ENCODE measurements at places on chromosomes 1 and 21.

- DNase-seq: peak; percentile 26
Measured at GRCh38 chr21:41816583-41817165, 49.8 kb upstream of the RIPK4 start.

DNA sequence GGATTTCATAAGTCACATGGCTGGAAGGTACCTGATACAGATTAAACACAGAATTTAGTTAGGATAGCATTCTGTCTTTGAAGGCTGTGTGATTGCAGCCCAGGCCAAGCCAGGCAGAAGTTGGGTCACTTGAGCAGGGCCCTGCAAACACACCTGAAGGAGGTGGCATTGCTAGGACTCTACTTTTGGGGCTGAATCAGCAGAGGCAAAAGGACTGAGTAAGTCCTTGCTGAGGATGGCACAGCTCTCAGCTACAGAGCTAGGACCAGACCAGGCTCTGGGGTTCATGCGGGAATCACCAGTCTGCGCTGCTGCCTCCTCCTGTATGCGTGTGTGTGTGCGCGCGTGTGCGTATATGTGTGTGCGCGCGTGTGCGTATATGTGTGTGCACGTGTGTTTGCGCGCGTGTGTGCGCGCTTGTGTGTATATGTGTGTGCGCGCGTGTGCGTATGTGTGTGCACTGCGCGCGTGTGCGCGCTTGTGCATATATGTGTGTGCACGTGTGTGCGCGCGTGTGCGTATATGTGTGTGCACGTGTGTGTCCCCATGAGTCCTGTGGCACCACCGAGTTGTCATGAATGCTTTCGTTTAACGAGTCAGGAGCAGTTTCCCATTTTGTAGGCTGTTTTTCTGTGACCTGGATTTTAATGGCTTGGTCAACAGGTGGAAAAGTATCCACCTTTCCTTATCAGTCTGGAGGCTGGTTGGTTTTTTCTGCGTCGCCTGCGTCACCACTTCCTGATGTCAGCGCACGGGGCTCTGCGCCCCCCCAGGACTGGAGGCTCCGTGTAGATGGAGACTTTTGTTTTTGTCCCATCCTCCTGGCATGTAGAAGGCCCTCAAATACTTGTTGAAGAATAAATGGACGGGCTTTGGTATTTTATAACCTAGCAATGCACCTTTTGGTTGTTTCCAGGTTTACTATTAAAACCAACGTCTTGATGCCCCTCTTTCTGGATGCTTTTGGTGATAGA lies 34.7 kb downstream of the ADARB1 start:
- no peak for DNase-seq

GRCh38 chr1:216523449-216524190 lies 100.4 kb upstream of the USH2A start:
- DNase-seq: no peak

- no peak for DNase-seq
Measured at GRCh38 chr21:41965045-41965444, 11.2 kb upstream of the C2CD2 start.

- no peak for DNase-seq
Measured at GRCh38 chr1:212078826-212079225, 43.3 kb downstream of the DTL start.

DNA sequence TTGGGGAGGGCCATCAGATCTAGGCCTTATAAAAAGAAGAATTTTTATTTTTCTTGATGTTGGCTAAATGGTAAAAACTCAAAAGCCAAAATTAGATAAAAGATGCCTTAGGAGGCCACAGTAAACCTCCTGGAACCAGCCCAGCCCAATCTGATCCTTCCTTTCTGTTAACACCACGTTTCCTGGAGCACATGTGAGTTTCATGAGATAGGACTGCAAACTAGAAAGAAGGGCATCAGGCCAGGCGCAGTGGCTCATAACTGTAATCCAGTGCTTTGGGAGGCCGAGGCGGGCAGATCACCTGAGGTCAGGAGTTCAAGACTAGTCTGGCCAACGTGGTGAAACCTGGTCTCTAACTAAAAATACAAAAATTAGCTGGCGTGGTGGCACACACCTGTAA lies 6.7 kb downstream of the HSF2BP start:
- DNase-seq: no peak

- no peak for DNase-seq
Measured at GRCh38 chr21:33075128-33075527, 5.2 kb downstream of the OLIG1 start.

DNA sequence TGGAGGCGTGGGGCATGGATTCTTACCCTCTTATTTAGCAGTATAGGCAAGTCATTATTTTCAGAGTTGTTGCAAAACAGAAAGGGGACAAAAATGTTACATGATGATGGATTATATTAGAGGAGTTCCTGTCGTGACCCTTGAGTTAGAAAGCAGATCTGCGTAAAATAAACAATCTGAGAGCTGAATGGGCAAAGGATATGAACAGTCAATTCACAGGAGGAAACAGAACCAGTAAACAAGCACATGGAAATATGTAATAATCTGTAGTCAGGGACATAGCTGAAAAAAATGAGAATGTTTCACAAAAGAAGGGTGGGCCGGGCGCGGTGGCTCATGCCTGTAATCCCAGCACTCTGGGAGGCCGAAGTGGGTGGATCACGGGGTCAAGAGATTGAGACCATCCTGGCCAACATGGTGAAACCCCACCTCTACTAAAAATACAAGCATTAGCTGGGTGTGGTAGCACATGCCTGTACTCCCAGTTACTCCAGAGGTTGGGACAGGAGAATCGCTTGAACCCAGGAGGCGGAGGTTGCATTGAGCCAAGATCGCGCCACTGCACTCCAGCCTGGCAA lies 20.9 kb downstream of the RCAN1 start:
- DNase-seq: no peak

DNA sequence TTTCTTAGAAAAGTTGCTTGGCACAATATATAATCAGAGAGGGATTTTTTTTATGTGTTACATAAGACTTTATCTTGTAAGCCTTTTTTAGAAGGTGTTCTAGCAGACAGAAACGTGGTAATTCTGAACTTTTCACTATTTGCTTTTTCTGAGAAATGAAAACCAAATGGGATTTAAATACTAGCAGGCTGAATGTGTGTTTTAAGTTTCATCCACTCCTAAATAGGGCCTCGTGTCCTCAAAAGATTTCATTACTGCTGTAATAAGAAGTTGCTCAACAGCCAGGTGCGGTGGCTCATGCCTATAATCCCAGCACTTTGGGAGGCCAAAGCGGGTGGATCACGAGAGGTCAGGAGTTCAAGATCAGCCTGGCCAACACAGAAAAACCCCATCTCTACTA lies 44.7 kb upstream of the FMO2 start:
- no peak for DNase-seq

DNA sequence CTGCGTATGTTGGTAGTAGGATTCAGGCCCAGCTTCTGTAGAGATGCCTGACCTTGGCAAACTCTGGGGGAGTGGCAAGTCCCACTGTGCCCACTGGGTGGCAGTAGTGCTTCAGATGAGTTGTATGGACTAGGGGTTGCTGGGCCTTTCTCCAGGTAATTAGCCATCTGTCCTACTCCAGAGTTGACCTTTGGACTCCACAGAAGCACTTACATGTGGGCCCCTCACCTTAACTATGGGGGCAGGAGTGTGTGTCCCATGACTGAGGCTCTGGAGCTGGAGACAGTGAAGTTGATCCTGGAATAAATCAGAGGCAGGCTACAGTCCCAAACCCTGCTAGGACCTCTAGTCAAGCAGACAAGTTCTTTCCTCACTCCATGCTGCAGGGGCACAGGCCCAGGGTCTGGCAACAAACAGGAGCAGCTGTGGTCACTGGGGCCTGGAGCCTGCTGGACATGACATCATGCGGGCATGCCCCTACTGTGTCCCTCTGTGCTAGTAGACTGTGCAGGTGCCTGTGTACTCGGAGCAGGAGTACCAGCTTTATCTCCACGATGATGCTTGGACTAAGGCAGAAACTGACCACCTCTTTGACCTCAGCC lies 4.6 kb downstream of the DMAP1 start:
- DNase-seq: peak; percentile 30

DNA sequence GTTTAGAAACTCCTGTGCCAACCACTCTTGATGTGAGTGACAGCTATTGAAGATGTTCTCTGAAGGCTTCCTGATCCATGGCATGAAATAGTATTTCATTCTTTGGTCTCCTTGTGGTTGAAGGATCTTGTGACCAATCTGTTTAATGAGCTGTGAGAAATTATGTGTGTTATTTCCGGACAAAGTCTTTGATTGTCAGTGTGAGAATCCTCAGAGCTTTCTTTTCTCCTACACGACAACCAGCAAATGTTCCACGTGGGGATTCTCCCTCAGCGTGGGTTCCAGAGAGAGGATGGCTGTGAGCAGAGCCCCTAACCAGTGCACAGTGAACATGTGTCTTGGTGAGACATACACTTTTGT lies 45.0 kb upstream of the HOOK1 start:
- DNase-seq: no peak

DNA sequence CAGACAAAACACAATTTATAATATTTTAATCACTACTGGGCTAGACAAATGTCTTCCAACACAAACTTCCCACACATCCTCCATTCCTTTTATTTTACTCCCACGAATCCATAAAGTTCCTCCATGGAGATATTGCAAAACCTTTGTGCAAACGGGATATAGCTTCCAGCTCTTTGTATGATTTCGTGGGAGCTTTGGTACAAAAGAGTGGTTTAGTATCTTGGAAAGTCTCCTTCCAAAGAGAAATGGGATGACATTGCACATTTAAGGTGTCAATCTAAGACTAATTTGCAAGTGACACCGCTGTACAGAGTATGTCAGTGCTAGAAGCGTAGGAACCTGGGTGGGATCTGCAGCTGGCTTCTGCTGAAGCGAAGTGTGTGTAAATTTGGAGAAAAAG lies 455.2 kb upstream of the RUNX1 start:
- DNase-seq: no peak

- DNase-seq: no peak
Measured at GRCh38 chr1:221692643-221693042, 49.2 kb downstream of the DUSP10 start.

GRCh38 chr1:76659171-76659940 lies 207.9 kb upstream of the ST6GALNAC5 start:
- no peak for DNase-seq

GRCh38 chr21:32597205-32597604 lies 11.9 kb upstream of the TCP10L start:
- no peak for DNase-seq

DNA sequence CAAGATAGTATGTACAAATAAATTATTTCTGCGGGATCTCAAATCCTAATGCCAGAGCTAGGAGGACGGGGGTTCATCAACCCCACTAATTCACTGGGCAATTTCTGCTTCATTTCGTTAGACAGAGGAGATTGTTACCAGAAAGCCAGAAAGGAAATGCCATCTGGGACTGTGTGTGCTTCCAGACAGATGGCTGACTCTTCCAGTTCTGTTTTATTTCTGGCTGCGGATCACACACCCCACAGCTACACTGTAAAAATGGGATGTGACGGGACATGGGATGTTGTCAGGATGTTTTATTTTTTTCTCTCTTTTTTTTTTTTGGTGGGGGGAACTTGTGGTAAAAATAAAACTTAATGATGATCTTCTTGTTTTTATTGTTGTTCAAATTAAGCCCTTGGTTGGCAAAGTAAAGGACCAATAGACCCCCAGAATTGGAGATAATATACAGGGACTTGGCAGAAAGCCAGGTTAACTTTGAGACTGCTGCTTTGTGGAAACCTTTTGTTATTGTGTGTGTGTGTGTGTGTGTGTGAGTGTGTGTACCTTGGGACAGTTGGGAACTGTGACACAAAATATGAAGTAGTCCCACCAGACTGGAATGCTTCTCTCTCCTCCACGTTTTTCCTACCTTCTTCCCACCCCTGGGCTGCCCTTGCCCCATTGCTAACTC lies 114.5 kb downstream of the NUF2 start:
- no peak for DNase-seq

- no peak for DNase-seq
Measured at GRCh38 chr1:30450818-30451233, 272.6 kb downstream of the MATN1 start.

- no peak for DNase-seq
Measured at GRCh38 chr1:235834620-235835019, 32.1 kb downstream of the LYST start.

DNA sequence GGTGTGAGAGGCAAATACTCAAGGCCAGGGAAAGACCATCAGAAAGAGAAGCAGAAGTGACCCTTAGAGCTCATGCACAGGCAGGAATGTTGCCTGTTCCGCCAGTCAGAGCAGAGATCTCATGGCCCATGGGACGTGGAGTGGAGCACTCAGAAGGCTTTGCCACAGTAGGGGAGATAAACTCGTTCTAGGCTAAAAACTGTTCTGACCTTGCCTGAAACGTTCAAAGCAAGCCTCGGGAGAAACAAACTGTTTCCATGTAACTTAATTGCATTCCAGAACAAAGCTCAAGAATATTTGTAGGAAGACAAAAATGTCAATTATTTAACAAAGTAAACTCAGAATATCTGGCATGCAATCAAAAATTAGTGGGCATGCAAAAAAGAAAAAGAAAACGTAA lies 20.7 kb upstream of the SLC19A1 start:
- no peak for DNase-seq

DNA sequence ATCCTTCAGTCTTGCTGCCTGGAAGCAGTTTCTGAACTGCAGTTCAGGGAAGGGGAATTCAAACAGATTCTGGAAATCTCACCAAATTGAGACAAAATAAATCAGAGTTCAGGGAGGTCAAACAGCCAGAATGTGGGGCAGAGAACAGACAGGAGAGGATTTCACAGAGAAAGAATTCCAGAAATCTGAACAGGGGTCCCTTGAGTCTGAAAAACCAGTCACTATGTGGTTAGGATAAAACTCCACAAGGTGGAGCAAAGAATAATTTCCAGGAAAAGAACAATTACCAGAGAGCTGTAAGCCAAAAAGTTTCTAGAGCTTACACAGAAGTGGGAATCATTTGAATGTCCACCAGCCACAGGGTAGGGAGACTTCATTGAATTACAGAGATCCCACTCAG lies 84.7 kb downstream of the URB2 start:
- DNase-seq: no peak

DNA sequence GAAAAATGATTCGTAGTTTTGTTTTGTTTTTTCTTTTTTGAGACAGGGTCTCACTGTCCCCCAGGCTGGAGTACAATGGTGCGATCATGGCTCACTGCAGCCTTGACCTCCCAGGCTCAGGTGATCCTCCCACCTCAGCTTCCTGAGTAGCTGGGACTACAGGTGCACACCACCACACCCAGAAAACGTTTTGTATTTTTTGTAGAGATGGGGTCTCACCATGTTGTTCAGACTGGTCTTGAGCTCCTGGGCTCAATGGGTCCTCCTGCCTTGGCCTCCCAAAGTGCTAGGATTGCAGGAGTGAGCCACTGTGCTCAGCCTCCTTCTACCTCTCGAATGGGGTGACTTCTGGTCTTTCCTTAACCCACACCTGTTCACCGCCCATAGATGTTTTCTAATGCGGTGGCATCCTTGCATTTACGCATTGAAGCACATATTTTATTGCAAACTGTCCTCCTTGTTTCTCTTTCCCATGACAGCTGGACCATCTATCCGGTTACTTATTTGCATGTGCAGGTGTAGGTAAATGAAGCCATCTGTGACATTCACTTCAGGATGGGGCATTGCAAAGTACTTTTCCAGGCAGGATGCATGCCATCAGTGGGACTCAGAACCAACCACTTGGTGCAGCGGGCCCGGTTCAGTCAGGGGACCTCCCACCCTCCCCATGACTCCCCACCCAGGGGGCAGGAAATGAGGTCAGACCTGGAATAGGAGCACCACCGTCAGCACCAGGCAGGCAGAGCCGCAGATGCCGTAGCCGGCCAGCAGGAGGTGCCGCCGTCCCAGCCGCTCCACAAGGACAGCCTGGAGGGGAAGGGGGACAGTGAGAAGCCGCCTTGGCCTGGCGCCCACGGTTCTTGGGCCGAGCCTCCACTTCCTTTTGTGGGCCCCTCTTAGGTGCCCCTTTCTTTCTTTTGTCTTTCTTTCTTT lies 16.5 kb downstream of the SLC2A7 start:
- peak; percentile 17 for DNase-seq

All from stimulated activated CD8-positive, alpha-beta memory T cell treated with anti-CD3 and anti-CD28 coated beads, Interleukin-15, amount 100 ng/mL, for 48 hours (primary cell).